Stimulated activated CD8-positive, alpha-beta memory T cell treated with anti-CD3 and anti-CD28 coated beads, Interleukin-2, amount 100 ng/mL, for 1 hour (primary cell): ENCODE measurements at places on chromosomes 2 and 18.

DNA sequence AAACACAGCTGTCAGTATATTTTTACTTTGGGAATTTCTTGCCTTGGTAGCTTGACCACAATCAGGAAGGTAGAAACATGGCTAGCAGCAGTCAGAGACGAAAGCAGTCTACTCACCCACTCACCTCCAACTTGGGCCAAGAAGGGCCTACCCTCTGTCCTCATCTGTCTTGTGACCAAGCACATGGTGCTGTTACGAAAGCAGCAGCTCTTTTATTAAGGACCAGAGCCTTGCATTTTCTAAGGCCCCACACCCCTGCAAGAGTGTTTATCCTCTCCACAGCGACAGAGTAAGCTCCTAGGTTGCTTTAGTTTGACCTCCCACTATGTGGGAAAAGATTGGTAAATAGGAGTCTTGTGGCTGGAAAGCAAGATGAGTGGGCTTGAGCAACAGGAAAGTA is 31.3 kb upstream of the MSTN start:
- no peak for DNase-seq

DNA sequence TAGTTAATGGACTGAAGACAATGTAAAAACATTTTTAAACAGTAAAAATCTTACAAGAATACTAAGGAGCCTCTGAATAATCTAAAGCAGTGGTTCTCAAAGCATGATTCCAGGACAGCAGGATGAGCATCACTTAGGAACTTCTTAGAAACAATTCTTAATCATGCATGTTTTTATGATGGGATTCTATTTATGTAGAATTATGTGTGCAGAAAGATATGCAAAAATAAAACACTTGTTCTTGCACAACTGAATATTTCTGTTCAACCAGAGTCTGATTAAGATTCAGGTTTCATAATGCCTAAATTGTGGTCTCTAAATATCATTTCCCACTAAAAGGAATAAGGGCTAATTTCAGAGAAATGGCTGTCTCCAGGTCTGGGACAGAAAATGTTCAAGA is 69.2 kb upstream of the MTIF2 start:
- DNase-seq: no peak

DNA sequence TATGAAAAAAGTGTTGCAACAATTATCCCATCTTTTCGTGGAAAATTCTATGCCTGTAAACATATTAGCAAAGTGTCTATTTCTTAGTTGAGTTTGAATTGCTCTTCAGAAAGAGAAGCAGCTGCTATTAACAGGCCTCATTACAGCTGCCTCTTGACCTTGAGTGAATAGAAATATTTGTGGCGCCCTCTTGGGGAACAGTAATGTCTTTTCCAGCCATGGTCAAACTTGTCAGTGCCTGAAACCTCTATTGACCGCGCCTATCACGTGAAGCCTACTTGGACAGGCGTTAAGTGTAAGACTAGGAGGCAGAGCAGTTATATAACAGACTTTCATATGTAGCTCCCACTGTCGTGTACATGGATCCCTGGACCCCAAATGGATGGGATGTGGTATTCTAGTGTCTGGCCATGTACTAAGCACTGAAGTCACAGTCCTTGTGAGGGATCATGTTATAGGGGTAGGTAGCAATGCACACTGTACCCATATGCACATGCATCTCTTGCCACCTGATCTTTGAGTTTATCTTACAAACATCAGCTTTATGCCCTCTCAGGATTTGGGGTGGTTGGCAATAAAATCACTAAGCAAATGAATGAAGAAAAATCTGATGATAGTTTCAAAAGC is 245.0 kb downstream of the PTGR3 start:
- no peak for DNase-seq

DNA sequence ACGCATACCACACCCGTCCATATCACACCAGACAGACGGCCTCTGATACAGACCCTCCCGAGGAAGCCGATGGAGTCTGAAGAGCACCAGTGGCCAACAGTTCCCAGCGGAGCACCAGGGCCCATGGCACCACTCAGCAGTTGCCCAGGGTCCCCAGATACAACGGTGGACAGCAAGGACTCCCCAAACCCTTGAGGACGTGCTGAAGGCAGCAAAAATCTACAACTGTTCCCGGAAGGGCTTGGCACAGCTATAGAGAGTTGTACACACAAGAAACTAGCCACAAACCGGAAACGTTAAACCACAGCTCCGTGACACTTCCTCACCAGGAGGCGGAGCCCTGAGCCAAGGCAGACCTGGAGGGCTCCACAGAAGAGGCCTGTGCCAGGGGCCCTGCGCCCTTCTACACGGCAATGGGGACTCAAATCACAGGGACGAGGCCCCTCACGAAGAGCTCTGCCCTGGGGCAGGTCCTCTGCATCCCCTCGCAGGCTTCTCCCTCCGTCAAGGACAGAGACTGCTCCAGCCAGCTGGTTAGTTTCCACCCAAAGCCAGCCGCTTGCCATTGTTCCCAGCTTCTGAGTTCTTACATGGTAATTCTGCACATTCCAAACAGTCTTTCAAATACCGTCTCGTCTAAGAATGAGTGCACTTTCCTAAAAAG is 133.4 kb downstream of the HDAC4 start:
- peak; percentile 87 for DNase-seq
